Spinal cord (tissue), 10 donors: ENCODE measurements at places on chromosomes 2 and 18. TPM values are rescaled to one million over a fixed set of nuclear protein-coding genes. Genes with fewer than 3 reads are reported as not detected.
A peak's percentile ranks its signal among the peaks of the same experiment; 100 is the strongest.

DNA sequence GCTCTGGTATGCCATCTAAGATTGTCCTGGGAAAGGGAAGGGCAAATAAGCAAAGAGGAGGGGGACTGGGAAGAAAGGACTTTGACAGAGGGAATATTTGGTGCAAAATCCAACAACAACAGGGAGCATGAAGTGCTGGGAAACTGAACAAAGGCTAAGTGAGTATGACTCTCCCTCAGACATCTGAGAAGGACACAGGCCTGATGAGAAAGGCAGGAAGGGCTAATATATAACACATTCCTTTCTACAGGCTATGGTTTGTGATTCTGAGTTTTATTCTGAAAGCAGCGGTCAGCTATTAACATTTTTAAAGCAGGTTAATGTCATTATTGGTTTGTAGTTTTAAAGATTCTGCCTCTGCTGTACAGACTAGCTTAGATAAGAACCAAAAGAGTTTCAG is 1579.5 kb downstream of the LRP1B start:
- DNase-seq, result peak; percentile 31
- no peak overlapping the region for H3K27ac ChIP-seq
- no peaks in the 10 kb centered on the region for H3K27me3 ChIP-seq
- no peaks in the 10 kb centered on the region for H3K36me3 ChIP-seq
- H3K4me1 ChIP-seq, result no peaks in the 10 kb centered on the region

GRCh38 chr2:199627417-199627816 is 169.7 kb upstream of the SATB2 start:
- no peaks in the 10 kb centered on the region for H3K36me3 ChIP-seq
- no peak for DNase-seq
- no peaks in the 10 kb centered on the region for H3K4me1 ChIP-seq
- H3K27me3 ChIP-seq, result peaks cover 2% of the 10 kb centered on the region

DNA sequence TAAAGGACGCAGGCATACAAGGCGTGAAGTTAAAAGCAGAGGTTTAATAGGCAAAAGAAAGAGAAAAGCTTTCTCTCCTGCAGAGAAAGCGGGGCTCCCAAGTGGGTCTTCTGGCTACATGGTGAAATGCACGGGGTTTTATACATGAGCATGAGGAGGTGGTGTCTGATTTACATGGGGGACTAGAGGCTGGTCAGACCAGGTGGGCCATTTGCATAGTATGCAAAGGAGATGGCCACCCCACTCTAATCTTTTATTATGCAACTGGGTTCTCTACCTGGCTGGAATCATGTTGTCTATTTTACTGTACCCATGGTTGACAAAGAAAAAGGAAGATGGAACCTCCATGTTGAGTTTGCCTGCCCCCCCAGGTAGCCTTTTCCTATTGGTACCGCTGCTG is 356.2 kb downstream of the KCNJ3 start:
- H3K36me3 ChIP-seq, result no peaks in the 10 kb centered on the region
- DNase-seq, result no peak
- H3K27me3 ChIP-seq, result no peaks in the 10 kb centered on the region

GRCh38 chr2:26395394-26395793 is 6.3 kb upstream of the DRC1 start:
- no peak overlapping the region for H3K4me3 ChIP-seq
- H3K27me3 ChIP-seq, result no peaks in the 10 kb centered on the region
- H3K27ac ChIP-seq, result no peak overlapping the region

GRCh38 chr2:181627545-181627944 is 29.4 kb downstream of the CERKL start:
- no peaks in the 10 kb centered on the region for H3K4me1 ChIP-seq
- no peak overlapping the region for H3K4me3 ChIP-seq
- no peak for DNase-seq

DNA sequence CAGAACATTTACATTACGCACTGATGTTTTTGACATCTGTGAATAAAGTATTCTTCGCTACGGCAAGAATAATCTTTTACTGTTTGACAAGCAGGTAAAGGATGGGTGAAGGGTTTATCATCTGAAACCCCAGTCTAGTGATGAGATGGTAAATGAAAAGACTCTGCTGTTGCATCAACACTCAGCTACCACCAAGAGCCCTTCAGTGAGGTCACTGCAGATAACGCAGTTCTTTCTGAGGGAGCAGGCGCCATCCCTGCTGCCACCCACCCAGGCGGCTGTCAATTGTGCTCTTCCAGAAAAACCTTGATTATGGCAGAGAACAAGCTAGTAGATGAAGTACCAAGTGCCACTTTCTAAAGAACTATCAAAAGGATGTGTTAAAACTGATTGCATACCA is 58.7 kb downstream of the ABCG8 start:
- no peaks in the 10 kb centered on the region for H3K27me3 ChIP-seq
- no peak overlapping the region for H3K27ac ChIP-seq
- peaks cover 7% of the 10 kb centered on the region for H3K4me1 ChIP-seq
- no peaks in the 10 kb centered on the region for H3K36me3 ChIP-seq
- no peak overlapping the region for H3K4me3 ChIP-seq

DNA sequence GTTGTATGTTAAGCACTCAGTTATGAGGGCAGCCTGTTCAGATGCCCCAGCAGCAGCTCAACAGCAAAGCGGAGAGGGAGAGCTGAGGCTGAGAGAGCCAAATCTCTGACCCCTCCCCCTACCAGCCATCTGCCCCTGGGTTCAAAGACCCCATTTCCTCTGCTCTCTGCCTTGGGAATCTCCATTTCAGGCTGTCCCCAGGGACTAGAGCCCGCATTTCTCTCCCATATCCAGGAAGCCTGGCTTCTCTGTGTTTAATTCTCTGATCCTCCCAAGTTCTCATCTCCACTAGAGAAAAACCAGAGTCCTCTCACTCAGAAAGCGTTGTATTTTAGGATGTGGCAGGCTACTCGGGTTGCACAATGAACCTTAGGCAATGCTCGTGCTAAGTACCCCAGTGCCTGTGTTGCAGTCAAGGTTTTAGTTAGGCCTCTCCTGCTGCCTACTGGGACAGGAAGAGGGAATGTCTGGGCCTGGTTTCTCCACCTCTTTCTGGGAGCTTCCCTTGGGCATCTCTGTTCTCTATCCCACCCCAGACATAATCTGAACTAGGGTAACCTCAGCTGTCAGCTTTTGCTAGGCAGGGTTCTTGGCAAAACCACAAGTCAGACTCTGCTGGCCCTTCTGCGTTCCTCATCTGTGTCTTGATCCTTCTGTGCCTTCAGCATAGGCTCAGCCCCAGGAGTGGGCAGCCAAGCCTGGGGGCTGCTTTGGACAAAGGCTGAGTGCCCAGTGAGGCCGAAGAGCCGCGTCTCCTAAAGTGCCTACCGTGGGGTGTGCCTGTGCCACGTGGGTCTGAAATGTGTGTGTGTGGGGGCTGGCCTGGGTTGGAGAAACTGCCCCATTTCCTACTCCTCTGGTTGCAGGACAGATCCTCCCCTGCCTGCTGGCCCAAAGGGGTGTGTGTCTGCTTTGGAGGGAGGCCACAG is 96.8 kb downstream of the STPG4 start:
- no peak overlapping the region for H3K4me3 ChIP-seq
- DNase-seq, result no peak
- peaks cover 30% of the 10 kb centered on the region for H3K36me3 ChIP-seq
- H3K27ac ChIP-seq, result peak overlapping the region; percentile 81
- peaks cover 66% of the 10 kb centered on the region for H3K4me1 ChIP-seq

DNA sequence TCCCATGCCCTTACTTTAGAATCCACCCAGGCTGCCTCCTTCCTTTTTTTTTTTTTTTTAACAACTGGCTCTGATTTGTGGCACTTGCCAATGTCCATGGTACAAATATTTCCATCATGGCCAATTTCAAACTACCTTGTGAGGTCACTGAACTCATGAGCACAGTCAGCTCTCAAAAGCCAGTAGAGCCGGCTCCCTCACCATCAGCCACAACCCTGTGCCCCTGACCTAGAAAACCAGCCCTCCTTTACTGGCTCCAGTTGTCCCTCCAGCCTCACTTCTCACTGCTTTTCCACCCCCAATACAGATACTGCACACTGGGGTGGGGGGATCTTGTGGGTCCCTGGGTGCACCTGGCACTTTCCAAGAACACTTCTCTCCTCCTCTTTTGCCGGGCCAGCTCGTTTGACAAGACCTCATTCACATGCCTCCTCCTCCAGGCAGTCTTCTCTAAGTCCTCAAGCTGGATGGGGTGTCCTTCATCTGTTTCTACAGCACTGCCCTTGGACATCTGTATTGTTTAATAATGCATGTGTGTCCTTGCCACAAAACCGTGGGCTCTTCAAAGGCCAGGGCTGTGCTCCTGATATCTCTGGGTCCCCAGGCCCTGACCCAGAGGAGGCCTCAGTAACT is 35.5 kb downstream of the SDC1 start:
- no peaks in the 10 kb centered on the region for H3K27me3 ChIP-seq
- H3K36me3 ChIP-seq, result no peaks in the 10 kb centered on the region
- no peak overlapping the region for H3K4me3 ChIP-seq

- H3K27me3 ChIP-seq, result no peaks in the 10 kb centered on the region
- H3K4me1 ChIP-seq, result no peaks in the 10 kb centered on the region
- DNase-seq, result no peak
- no peak overlapping the region for H3K27ac ChIP-seq
- no peaks in the 10 kb centered on the region for H3K36me3 ChIP-seq
Observed at GRCh38 chr2:33020883-33021282, 74.1 kb downstream of the LTBP1 start.

- no peak overlapping the region for H3K27ac ChIP-seq
- peaks cover 50% of the 10 kb centered on the region for H3K4me1 ChIP-seq
- H3K27me3 ChIP-seq, result peaks cover 5% of the 10 kb centered on the region
- DNase-seq, result no peak
- no peak overlapping the region for H3K4me3 ChIP-seq
Observed at GRCh38 chr2:241562269-241562891, 3.8 kb downstream of the BOK start.

- no peak overlapping the region for H3K27ac ChIP-seq
- no peak overlapping the region for H3K4me3 ChIP-seq
- no peak for DNase-seq
- H3K4me1 ChIP-seq, result no peaks in the 10 kb centered on the region
- H3K27me3 ChIP-seq, result no peaks in the 10 kb centered on the region
Observed at GRCh38 chr18:11678211-11678610, 10.9 kb upstream of the GNAL start.

DNA sequence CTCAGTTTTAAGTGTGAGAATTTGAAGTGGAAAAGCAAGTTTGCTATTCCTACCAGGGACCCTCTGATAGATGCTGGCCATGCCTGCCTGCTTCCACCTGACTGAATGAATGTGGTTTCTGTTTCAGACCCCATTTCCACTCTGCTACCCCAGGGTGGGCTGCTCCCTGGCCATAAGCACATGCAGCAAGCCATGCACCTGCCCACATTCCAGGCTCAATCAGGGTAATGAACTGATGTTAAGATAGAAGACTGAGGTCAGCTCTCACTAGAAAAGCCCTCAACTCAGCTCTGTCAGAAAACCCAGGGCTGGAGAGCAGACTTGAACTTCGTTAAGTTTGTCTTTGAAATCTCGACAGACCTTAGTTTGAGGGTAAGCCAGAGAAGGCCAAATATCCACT is 333.9 kb downstream of the CYRIA start:
- H3K27ac ChIP-seq, result no peak overlapping the region
- DNase-seq, result no peak
- H3K4me1 ChIP-seq, result peaks cover 16% of the 10 kb centered on the region
- H3K36me3 ChIP-seq, result no peaks in the 10 kb centered on the region
- H3K4me3 ChIP-seq, result no peak overlapping the region
- H3K27me3 ChIP-seq, result no peaks in the 10 kb centered on the region

- no peaks in the 10 kb centered on the region for H3K36me3 ChIP-seq
- H3K4me3 ChIP-seq, result no peak overlapping the region
- no peak overlapping the region for H3K27ac ChIP-seq
- no peaks in the 10 kb centered on the region for H3K4me1 ChIP-seq
Observed at GRCh38 chr18:66972681-66973080, 368.8 kb upstream of the CDH19 start.

DNA sequence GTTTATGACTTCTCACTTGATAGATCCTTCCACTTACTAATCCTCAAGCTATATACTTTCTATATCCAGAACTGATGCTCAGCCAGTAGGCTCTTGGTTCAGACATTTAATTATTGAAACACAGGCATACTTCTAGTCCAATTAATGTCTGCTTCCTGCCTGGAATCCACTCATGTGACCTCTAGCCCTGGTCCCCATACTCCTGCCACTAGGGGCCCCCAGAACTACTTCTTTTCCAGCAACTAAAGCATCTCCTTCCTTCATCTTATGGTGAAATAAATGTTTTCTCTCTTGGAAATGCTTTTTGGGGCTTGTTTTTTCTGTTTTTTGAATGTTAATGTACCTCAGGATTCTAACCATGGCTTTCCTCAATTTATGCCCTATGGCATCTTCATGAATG is 527.6 kb downstream of the SATB2 start:
- no peak overlapping the region for H3K4me3 ChIP-seq
- H3K27me3 ChIP-seq, result no peaks in the 10 kb centered on the region
- no peaks in the 10 kb centered on the region for H3K36me3 ChIP-seq
- H3K27ac ChIP-seq, result no peak overlapping the region

DNA sequence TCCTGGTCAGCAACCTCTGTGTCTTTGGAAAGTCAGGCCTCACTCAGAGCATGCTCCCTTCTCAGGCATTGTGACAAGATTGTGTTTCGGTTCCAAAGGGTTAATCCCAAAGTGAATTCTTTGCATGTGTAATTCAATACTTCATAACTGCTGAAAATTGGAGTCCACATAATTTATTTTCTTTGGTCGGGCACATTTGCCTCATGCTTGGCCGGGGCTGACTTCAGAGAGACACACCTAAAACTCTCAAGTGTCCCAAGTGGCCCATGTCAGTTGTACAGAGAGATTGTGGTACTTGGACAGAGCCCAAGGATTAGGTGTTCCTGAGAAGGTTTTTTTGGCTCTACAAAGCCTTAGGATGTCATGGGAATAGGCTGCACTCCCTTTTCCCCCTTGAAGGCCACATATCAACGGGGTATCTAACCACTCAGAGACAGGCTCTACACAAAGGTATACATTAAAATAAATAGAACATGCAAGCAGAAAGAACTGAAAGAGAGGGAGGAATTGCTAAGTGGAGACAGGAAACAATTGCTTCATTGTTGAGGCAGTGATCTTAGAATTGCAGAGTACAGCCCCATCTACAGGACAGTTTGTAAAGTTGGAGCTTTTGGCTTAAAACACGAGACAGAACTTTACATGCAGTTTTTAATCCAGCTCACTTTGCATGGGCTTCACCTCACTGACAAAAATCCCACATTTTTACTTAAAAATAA is 1232.3 kb upstream of the ZEB2 start:
- peak; percentile 49 for DNase-seq
- peaks cover 14% of the 10 kb centered on the region for H3K4me1 ChIP-seq
- H3K36me3 ChIP-seq, result no peaks in the 10 kb centered on the region

DNA sequence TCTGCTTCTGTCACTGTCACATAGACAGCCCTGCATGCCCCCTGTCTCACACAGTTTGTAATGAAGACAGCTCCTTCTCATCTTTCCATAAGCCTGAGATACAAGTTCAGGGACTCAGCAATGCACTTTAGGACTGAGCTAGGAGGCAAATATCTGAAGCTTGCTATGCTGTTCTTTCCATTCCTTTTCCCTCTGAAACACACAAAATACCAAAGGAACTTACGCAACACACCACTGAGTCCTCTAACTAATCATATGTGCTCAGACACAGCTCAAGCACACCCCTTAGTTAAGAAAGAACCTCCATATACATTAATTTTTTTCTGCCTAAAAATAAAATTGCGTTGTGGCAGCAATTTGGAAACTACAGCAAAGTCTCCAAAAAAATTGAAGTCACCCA is 17.9 kb downstream of the SERPINB8 start:
- no peak overlapping the region for H3K4me3 ChIP-seq
- H3K27me3 ChIP-seq, result no peaks in the 10 kb centered on the region
- H3K36me3 ChIP-seq, result no peaks in the 10 kb centered on the region

- H3K4me3 ChIP-seq, result no peak overlapping the region
- H3K4me1 ChIP-seq, result peaks cover 4% of the 10 kb centered on the region
- H3K27ac ChIP-seq, result no peak overlapping the region
- H3K27me3 ChIP-seq, result no peaks in the 10 kb centered on the region
Observed at GRCh38 chr2:202909394-202910192, 1.9 kb downstream of the WDR12 start.

Gene SERPINB3
- not detected for polyA plus RNA-seq

Gene KIF5C
- 197 TPM for polyA plus RNA-seq

Gene UGT1A8
- polyA plus RNA-seq, result not detected

Gene ST6GAL2
- polyA plus RNA-seq, result 74.2 TPM

Gene IL36B
- polyA plus RNA-seq, result not detected

Gene TMEM182
- polyA plus RNA-seq, result 8.7 TPM
